DMS153 (cell line): ENCODE measurements at places on chromosomes 4 and X.

DNA sequence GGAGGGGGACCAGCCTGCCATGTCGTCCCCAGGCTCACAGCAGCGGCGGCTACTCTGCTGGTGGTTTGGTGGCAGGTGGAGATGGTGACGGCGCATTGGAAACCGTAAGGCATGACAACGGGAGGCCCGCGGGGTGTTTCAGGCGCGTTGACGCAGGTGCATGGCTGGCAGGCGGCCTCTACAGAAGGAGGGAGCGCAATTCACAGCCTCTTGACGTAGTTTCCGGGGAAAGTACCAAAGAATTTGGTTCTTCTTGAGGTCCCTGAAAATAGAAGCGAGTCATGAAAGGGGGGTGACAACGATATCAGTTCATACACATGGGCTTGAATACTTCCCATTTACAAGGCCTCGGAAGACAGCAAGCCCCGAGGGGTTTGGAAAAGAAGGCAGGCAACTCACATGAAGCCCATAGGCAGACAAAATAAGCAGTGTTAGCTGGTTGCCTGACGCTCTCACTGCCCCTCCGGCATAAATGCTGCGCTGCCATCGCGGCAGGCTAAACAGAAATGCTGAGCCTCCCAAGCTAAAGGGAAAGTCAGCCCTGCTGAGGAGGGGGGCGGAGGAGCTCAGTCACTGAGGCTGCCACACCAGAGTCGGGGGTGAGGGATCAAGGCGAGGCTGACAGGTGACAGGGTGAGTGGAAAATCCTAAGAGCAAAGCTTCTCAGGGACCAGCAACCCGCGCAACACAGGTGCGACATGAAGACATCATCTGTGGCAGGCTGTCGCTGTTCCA, 52.3 kb upstream of the PDLIM3 start:
- DNase-seq = peak; percentile 23

DNA sequence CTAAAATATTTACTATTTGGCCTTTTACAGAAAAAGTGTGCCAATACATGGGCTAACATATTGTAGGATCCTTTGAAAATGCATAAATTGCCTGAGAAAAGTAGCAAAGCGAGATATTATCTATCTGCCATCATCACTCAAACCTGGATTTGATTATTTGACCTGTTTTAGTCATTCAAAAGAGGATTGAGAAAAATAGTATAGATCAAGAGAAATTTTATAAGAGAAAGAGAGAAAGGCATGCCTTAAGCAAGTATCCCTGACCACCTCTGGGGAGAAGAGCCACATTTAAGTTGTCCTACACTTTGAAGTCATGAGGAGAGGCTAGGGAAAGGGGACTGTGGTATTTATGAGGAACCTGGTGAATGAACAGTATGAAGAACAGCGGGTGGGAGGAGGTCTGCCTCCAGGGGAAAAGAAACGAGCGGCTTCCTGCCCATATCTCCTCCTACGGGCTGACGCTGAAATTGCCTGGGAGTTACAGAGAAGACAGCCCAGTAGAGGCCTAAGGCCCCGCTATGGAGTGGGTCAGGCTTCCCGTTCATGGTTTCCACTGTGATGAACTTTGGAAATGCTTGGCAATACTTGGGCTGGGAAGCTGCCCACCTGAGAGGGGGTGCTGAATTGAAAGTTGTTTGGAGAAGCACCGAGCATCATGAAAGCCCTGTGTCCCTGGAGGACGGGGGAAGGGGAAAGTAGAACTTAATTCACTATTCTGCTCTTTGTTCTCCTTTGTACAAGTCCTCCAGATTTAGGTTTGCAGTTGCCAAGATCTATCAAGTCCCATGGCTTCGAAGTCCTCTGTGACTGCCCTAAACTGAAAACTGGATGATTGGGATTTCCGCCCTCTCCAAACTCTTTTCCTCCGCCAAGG, 106.9 kb upstream of the ACSL4 start:
- no peak for DNase-seq

DNA sequence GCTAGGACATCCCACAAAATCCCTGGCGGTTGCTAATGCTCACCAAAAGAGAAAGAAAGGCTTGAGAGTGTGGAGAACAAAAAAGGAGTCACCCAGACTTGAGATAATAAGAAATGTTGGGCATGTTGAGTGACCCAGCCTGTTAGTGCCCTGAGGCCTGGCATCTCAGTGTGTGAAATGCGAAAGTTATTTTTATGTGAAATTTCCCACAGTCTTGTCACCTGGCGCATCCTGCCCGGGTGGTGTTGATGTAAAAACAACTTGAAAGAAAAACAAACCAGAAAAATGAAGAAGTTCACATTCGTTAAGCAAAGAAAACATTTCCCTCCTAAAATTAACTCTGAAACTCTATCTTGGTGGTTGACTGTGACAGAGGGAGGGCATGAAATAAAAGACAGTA, 495.2 kb downstream of the MID1IP1 start:
- DNase-seq = no peak

DNA sequence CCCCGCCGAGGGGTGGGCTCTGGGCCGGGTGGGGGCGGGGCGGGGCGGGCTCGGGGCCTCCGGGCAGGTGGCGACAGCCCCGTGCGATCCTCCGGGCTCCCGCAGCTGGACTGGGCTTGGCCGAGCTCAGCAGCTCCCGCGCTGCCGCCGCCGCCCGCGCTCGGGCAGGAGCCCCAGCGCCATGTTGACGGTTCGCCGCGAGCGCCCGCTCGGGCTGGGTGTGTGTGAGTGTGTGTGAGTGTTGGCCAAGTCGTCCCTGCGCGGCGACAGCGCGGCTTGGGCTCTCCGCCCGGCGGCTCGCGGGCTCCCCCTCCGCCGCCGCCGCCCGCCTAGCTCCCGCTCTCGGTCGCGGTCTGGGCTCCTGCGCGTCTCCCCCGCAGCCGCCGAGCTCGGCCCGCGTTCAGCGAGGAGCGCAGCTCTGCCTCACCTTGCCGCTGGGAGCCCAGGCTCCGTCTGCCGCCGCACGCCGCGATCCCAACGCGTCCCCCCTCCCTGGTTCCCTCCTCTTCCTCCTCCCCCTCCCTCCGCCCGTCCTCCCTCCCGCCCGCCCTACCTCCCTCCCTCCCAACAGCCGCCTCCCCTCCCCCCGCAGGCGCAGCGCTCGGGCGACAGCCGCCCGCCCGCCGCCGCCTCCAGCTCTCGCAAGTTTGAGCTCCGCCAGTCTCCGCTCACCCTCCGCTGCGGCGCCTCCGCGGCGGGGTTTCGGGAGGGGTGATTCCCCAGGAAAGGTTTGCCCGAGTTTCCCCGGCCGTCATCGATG, at the start of gene BCOR:
Gene BCOR, minus strand, starts transcription at position 455 of the 760 bp plus-strand sequence. CDS start 20,029 bp downstream, outside the sequence.
- DNase-seq = peak; percentile 39

DNA sequence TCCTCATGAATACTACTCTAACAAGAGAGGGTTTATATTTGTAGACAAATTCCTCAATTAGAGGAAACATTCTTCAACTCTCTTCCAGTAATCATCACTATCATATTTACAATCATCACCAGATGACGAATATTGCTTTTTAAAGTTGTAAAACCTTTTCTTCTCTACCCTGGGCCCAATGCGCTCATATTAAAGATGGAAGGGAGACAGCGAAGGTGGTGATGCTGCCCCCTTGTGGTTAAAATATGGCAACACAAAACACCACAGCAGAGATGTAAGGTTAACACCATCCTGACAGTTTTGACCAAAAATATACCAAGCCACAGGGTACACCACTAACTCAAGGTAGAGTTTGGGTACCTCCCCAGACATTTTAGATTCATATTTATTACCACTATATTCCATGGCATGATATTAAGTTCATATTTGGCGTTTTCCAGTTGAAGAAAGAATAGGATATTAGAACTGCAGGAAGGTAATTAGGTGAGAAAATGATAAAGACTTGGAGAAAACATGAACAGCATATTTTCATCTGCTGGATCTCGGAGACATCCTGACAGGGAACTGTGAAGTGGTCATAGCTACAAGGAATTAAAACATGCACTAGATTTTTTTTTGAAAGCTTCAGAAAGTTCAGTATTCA, 72.8 kb downstream of the SLC9A7 start:
- DNase-seq = no peak

DNA sequence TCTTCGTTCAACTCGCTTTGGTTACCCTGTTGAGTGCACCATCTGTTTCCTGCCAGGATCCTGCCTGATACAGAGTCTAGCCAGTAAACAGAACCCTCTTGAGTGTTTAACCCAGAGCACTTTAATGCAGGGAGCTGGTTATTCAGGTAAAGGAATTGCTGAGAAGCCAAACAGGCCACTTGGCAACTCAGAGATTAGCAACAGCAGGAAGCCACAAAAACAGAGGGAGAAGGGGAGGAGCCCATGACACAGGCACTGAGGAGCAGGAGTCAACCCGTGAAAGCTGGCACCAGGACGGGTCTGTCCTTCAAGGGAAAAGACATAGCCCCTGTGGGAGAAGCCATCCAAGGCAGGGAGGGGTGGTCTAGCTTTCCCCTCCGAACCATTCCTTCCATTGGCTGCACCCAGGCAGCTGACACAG, 641.4 kb downstream of the ZNF674 start:
- peak; percentile 78 for DNase-seq

DNA sequence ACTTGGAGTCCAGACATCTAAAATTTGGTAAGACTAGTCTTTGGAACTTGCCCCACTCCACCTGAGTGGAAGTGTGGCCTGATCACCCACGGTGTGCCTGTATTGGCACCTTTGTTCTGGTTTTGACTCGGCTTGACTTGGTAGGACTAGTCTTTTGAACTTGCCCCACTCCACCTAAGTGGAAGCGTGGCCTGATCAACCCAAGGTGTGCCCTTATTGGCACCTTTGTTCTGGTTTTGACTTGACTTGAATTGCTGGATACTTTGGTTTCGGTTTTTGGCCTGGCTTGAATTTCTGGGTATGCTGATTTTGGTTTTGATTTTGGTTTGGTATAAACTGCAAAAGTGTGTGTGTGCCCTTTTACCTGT, 44.7 kb upstream of the UGT2B7 start:
- no peak for DNase-seq

DNA sequence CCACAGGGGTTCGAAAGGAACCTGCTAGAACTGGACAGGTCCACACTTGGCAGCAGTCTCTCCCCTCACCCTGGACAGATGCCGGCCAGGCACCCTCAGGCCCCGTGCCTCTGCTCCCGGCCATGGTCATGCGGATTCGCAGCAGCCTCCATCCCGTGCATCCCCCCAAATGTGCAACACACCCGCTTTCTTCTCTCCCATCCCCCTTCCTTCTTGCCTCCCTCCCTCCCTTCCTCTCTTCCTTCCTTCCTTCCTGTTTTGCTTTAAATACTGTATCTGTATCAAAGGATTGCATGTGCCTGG, 35.0 kb upstream of the HMX1 start:
- no peak for DNase-seq

- no peak for DNase-seq
Measured at GRCh38 chrX:21946925-21947641, 6.6 kb downstream of the SMS start.

DNA sequence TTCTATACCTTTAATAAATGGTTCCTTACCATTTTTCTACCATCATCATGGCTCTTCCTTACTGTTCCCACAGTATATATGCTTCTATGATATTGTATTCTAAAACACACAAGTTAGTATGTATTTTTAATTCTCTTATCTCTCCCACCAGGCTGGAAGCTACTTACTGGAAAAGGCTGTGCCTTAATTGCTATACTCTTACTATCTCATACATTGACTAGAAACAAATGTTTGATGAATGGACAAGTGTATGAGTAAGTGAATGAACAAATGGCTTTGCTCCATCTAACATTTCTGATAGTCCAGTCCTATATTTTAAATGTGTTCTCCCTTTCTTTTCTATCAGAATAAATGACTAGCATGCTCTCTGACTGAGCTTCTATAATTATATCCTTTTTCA, 320.8 kb upstream of the RASGEF1B start:
- DNase-seq = no peak

DNA sequence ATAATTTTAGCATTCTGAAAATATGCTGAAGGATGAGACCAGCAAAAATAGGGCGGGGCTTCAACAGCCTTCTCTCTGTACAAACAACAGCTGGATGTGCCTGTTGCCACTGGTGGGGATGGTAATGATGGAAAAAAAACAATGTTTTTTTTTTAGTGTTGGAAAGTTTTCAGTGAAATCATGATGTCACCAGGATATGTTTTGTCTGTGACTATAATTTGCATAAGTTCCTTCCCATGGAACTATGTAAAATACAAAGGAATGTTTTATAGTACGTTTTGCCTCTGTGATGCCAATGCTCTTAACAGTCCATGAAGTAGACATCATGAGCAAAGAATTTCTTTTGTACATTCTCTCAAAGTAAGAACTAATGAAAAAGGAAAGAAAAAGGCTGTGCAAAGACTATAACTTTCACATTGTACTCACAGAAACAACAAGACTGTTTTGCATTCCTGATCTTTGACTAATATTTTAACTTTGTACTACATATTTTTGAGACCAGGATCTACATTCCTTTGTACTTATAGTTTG, 589.7 kb downstream of the SPRY1 start:
- DNase-seq = no peak

DNA sequence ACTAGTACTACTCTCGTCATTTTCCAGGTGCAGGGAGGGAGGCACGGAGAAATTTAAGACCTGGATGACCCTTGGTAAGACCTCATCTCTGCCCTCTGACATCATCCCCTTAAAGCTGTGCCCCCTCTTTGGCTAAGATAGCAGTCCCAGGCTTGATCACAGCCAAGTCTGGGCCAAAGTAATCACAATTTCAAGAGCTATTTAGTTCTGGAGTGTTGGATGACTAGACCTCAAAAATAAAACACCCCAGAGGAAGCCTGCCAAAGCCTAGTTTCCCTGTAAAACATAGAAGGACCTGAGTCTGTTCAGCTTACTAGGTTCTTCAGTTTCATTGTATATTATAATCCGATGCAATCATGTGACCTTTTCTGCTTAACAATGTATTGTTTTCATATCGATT, 144.6 kb upstream of the ARHGEF9 start:
- DNase-seq = no peak

DNA sequence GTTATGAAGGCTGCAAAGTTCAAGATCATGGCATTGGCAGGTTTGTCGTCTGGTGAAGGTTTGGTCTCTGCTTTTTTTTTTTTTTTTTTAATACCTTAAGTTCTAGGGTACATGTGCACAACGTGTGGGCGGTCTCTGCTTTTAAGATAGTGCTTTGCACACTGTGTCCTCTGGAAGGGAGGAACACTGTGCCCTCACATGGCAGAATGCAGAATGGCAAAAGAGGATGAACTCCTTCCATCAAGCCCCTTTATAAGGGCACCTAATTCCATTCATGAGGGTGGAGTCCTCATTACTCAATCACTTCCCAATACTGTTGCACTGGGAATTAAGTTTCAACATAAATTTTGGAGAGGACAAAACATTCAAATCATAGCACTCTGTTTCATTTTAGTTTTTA, 101.4 kb downstream of the GLRA2 start:
- no peak for DNase-seq

DNA sequence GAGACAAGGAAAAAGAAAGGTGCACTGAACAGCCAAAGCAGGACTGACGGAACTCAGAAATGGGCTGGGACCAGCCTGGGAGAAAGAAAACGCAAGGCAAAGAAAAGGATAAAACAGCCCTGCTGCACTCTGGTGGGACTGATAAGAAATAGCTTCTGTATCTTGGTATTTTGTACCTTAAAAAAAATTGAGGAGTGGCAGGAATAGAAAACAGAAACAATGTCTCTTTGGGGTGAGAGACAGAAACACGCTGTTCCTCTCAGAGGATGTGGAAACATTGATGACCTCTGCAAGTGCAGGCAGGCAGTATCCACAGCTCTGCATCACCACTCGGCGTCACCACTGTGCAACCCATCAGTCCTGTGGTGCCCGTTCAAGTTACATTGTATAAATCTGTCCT, 152.5 kb upstream of the SPRY1 start:
- no peak for DNase-seq
